Stimulated activated CD4-positive, alpha-beta T cell treated with anti-CD3 and anti-CD28 coated beads, Interleukin-1b, Interleukin-23, amount 100 ng/mL, for 1 hour (primary cell): ENCODE measurements at places on chromosomes 5 and 9.

DNA sequence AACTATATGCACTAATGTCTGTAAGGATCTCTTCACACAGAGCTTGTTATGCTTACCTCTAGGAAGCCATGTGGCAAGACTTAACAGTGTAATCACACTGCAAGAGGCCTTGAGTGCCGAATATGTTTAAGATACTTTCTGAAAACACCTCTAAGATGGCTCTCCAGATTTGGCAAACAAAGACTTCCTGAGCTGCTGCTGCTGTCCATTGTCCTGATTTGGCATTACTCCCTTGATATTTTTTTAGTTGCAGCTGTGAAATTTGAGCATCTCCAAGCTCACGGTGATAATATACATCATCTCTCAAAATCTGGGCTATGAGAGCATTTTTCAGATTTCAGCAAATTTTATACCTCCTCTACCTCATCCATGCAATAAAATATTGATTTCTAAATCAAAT, 384.5 kb upstream of the CDH6 start:
- DNase-seq = no peak

- DNase-seq = no peak
Observed at GRCh38 chr5:40356248-40356647, 323.5 kb upstream of the PTGER4 start.

- no peak for DNase-seq
Observed at GRCh38 chr9:136665111-136665703, 2.5 kb downstream of the EGFL7 start.

DNA sequence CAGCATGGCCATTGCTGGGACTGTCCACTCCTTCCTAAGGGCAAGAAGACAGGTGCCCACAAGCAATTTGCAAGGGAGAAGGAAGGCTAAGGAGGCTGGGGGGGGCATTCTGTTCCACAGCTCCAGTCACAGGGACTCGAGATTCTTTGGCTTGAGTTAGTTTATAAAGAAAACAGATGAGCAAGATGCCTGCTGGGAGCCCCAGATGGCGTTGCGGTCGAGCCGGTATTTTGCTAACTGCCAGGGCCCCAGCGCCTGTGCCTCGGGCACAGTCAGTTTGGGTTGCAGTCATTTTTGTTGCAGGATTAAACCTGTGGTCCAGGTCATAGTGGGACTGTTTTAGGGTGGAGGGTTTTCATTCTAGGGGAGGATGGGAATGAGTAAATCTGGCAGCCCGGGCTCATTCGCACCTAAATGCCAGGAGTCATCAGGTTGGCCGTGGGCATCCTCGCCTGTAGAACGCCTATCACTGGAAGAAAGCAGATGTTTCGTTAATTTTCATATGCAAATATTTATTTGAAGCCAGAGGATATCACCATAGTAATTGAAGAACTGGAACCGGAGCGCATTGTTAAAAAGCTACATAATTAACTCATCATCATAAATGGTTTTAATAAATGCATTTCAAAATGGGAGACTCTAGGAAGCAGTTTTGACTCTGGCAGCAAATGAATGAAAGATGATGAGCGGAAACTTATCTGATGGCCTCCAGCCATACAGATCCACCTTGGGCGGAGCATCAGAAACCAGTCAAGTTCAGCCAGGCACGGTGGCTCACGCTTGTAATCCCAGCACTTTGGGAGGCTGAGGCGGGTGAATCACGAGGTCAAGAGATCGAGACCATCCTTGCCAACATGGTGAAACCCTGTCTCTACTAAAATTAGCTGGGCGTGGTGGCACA, 87.1 kb upstream of the FCN2 start:
- no peak for DNase-seq

DNA sequence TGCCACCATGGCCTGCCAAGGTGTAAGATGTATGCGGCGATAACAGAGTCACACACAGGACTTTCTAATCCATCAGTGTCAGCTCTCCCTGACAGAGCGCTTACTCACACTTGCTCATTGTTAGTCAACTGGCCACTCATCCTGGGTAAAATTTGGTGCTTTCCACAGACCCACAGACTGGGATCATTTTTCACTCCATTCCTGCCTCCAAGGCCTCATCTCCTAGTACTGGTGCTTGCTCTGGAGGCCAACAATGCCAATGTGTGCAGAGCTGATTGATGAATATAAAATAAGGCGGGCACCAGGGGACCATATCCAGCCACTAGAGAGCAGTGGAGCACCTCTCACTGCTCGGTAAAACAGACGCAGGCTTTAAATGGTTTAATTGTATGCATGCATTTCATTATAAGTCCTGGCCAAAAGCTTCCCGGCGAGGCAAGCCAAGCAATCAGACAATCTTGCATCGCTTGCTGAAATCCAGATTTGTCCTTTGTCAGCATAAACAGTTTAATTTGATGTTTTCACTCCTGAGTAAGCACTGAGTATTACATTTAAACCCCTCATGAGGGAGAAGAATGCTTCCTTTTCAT, 22.3 kb downstream of the PSMB7 start:
- DNase-seq = no peak

GRCh38 chr5:169442403-169442874, 141.1 kb upstream of the SPDL1 start:
- no peak for DNase-seq

- no peak for DNase-seq
Observed at GRCh38 chr5:138829341-138829740, 45.8 kb downstream of the LRRTM2 start.

DNA sequence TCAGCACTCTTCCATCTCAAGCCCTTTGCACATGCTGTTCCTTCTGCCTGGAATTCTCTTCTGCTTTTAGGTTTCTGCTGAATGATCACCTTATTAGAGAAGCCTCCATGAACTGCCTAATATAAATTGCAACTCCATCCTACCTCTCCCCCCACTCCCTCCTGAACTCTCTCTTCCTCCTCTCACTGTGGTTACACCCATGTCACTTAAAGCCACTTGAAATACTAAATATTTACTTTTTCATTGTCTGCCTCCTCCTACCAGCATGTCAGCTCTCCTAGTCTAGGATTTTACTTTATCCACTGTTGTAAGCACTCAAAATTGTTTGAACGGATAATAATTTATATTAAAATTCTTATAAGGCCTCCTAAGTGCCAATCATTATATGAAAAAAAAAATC, 43.8 kb downstream of the ACTL7B start:
- no peak for DNase-seq

DNA sequence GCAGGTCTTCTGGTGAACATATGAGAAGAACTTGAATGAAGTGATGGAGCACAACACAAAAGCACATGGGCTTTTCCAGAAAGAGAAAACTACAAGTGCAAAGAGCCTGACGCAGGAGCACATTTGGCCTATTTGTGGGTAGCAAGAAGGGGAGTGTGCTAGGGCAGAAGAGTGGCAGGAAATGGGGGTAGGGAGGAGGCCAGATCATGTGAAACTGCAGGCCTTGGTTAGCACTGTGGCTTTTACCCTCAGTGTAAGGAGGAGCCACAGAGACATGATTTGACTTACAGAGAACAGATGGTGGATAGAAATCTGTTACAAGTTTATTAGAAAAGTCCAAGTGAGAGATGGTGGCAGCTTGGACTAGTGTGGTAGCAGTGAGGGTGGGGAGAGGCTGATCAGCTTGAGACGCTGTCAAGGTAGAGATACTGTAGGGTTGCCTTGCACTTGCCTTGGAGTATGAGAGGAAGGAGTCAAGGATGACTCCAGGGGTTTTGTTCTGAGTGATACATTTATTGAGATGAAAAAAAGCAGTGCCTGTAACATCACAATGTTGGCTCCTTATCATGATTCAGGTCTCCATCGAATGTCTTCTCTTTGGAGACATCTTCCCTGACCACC, 126.7 kb downstream of the PPP2R2B start:
- DNase-seq = no peak

- DNase-seq = no peak
Observed at GRCh38 chr5:52690236-52690768, 97.4 kb upstream of the ITGA1 start.

DNA sequence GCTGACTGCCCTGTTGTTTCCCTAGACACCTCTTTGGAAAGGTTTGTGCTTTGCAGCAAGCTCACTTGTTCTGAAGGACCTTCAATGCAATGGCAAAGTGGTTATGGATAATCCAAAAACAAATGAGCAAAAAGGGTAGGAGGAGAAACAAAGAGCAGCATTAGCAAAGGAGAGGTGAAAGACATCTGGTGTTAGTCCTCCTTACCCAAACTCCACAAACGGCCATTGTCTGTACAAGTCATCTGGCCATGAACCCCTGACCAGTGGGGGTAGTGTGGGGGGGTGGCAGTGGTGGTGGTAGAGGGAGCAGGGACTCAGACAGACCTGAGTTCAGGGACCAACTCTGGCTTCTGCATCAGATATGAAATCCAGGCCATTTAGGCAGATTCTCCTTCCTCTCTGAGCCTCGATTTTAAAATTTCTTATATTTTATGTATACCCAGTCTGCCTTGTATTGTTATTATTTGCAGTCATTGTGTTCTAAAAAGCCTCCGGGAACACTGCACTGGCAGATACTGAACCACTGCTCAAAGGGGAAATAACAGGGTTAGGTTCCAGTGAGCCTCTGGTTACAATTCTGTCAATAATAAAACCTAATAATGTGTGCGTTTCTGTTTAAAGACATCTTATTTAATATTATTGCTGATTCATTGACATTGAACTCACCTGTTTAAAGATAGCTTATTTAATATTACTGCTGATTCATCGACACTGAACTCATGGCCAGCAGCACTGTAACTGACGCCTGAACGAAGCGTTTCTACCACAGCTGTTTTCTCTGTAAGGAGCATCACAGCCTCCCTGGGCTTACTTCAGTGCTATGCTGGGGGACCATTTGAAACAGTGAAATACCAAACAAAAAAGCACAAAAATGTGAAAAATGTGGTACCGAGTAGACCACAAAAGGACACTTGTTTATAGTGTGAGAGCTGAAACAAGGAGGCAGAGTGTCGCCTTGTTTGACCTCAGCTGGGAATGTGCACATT, 156.0 kb downstream of the SEC61B start:
- DNase-seq = no peak

DNA sequence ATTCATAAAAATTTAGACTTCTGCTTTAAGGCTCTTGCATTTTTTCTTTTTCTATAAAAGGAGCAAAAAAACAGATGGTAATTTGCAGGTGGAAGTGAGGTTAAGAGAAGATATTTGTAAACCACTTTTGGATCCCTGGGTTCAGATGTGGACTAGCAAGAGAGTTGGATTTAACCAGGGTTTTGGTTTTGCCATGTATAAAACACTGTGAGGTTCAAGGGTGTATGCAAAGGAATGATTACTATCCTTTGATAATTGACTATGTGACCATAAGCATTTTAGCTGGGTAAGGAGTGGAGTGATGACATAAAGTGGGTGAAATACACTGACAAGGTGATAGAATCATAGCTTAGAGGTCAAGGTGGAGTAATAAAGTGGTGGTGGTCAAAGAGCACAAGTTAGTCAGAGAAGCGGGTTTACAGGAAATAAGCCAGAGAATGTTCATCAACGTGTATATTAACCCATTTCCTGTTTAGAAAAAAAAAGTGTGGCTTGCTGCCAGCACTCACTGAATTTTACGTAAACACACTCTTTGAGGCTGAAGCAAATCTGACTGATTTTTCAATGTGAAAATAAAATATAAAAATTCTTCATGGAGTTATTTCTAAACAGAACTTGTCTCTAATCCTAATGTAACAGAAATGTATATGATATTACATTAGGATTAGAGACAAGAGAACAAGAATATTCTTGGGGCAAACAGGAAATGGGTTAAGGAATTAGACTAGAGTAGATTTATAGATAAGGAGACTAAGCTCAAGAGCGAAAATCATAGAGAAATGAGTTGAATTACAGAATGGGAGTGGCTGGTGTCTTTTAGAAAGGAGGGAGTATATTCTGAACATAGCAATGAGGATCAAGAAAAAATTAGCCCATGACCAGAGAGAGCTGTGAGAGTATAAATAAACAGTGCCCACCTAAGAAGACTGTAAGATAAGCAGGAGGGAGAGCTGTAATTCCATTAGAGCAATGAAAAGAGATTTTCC, 74.5 kb downstream of the CDKN2A start:
- no peak for DNase-seq

- no peak for DNase-seq
Observed at GRCh38 chr9:116318468-116319374, 165.1 kb downstream of the PAPPA start.

DNA sequence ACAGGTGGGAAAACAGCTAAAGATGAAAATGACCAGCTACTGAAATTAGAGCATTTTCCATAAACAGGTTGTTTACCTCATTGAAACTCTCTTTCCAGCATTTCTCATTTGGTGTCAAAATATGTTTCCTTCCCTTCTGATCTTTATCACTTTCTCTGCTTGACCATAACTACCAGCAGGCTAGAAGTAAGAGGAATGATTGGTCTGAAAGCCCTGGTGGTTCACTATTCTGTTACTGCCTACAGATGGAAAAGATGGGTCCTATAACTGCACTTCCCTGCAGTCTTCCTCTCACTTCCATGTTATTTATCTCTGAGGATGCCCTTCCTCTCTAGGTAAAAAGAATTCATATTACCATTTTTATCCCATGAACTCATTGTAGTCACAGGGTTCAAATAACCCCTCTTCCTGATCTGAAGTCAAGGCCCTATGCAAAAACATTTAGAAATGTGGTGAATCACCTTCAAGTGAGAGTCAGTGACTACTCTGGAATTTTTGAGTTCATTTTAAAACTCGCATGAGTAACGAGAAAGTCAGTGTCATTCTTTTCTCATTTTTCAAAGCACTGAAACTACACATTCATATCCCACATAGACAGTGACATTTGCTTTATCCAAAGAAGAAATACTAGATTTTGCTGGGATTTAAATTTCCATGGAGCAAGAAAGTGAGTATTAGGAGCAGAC, 51.7 kb downstream of the ZNF474 start:
- no peak for DNase-seq

- DNase-seq = no peak
Observed at GRCh38 chr5:116037236-116037822, 5.1 kb downstream of the ARL14EPL start.

- DNase-seq = no peak
Observed at GRCh38 chr5:152246401-152246800, 158.7 kb downstream of the NMUR2 start.

- no peak for DNase-seq
Observed at GRCh38 chr5:10478436-10478835, 36.8 kb downstream of the ROPN1L start.

DNA sequence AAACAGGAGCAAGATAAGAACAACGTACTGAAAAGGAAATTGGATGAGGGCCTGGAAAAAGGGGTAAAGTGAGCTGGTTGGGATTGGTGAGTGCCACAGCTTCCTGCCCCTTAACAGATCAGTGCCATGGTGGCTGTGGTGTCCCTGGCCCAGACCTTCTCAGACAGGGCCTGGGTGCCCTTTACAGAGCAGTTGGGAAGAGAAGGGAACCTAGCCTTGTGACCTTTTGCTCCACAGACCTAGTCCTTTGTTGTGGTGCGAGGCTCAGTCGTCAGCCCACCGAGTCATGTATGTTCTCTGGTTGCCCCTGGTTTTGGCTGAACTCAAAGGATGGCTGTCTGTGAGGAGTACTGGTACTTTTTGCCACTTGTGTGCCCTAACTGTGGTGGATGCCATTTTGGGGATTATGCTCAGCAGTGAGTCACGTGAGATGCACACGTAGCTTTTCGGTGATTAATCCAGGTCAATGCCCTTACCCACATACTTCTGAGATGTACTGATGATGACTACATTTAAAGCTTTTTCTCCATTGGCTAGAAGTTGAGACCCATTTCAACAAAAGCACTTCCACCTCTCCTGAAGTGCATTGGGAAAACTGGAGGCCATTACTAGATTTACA, 48.4 kb downstream of the EXOSC2 start:
- DNase-seq = no peak

GRCh38 chr5:149215478-149216090, 56.1 kb upstream of the AFAP1L1 start:
- DNase-seq = no peak
